ENCODE measurements at places on chromosomes 3 and 15. TPM values are rescaled to one million over a fixed set of nuclear protein-coding genes. Genes with fewer than 3 reads are reported as not detected.

Gene CCDC33
- not detected for total RNA-seq

- DNase-seq, result peak; percentile 11
- no peaks in the 10 kb centered on the region for H3K27me3 ChIP-seq
- no peaks in the 10 kb centered on the region for H3K36me3 ChIP-seq
- peaks cover 20% of the 10 kb centered on the region for H3K4me1 ChIP-seq
These were observed 27.7 kb downstream of the TRAK1 start for GRCh38 chr3:42118762-42119361.

DNA sequence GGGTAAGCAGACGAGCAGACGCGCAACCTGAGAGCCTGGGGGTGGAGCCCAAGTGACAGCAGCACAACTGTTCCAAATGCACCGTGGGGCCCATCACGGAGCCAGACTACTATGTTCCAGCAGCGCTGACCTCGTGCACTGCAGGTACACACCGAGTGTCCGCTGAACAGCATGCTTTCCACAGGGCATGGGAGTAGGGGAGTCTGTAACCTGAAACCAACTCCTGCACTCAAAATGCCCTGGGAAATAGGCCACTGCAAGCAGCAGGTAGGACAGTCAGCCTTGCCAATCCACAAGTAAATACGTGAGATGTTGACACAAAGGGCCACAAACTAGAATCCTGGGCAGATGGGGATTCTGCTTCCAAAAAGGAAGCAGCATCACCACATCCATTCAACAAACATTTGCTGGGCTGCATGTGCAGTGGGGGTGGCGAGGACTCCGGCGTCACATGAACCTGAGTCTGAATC lies 73.9 kb downstream of the TBC1D2B start:
- H3K27me3 ChIP-seq, result no peaks in the 10 kb centered on the region
- H3K4me1 ChIP-seq, result peaks cover 30% of the 10 kb centered on the region
- peak overlapping the region; percentile 92 for H3K27ac ChIP-seq
- no peak for DNase-seq
- H3K4me3 ChIP-seq, result no peak overlapping the region

GRCh38 chr3:194930377-194931204 lies 244.9 kb downstream of the FAM43A start:
- H3K4me3 ChIP-seq, result no peak overlapping the region
- H3K27me3 ChIP-seq, result peaks cover 19% of the 10 kb centered on the region

DNA sequence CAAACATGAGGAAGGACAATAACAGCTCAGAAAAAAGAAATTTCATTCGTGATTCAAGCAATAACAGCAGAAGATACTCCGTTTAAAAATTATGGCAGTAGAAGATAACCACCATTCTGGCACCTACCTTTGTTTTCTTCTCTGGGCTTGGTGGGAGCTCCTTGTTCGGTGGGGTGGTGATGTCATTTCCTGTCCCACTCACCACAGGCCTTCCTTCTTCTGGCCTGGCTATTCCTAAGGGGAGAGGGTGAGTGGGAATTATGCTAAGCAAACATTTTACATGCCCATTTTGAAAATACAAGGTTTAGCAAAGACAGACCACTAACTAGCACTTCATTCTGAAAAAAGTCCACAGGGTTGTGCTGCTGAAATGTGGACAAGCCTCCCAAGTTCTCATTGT lies 74.4 kb downstream of the DHX30 start:
- H3K27me3 ChIP-seq, result no peaks in the 10 kb centered on the region
- no peak overlapping the region for H3K4me3 ChIP-seq
- H3K27ac ChIP-seq, result no peak overlapping the region
- H3K36me3 ChIP-seq, result no peaks in the 10 kb centered on the region

Gene NR2E3
- not detected for total RNA-seq

Gene CCDC191
- 5.4 TPM for total RNA-seq

DNA sequence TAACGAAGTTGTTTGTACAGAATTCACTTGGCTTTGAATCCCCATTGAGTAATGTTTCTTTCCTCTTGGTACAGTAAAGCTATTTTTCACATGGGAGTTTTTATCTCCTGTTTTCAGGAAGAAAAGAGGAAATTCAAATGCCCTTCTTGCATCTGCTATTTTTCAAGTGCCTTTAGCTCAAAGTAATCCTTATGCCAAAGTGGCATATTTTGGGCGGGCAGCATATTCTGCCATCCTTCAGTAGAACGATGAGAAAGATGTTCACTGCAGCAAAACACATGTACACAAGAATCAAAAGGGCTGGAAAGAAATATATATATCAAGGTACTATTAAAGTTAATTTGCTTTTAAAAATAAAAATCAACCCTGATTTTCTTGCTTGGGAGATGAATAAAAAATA lies 5.3 kb upstream of the NSMCE3 start:
- peaks cover 10% of the 10 kb centered on the region for H3K4me1 ChIP-seq
- H3K4me3 ChIP-seq, result no peak overlapping the region
- H3K27me3 ChIP-seq, result peaks cover under 1% of the 10 kb centered on the region
- DNase-seq, result no peak
- H3K36me3 ChIP-seq, result no peaks in the 10 kb centered on the region
- no peak overlapping the region for H3K27ac ChIP-seq

- H3K4me3 ChIP-seq, result peak overlapping the region; percentile 71
- DNase-seq, result peak; percentile 42
- H3K36me3 ChIP-seq, result peaks cover 28% of the 10 kb centered on the region
- H3K27me3 ChIP-seq, result no peaks in the 10 kb centered on the region
- peaks cover 91% of the 10 kb centered on the region for H3K4me1 ChIP-seq
These were observed 7.3 kb downstream of the ARL6IP5 start for GRCh38 chr3:69092030-69092516.

DNA sequence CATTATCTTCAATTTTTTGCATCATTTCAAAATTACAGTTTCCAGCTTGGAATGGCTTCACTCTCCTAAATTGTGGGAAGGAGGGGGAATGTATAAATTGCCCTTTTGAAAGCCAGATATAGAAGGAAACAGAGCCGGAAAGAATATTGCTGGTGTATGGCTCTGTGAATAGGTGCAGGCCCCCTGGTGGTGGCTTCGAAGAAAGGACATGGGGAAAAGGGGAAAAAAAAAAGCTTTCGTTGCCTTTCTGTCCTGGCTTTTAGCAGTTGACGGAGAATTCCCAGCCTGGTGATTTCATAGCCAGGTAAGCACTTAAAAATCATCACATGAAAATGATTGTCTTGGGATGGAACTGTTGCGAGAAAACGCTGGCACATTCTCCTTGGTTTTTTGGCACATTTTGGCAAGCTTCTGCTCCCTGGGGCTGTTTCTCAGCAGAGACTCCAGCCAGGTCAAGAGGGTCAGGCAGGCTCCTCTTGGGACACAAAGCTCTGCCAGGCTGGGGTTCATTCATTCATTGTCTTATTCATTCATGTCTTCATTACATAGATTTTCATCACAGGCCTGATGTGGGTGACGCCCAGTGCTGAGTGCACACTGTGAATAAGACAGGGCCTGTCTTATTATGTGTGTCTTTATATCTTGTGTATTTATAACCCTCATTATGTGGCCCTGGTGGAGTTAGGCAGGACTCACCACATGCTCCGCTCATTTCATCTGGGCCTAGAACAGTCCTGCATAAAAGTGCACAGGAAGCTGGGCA lies 300.0 kb upstream of the TPM1 start:
- H3K4me3 ChIP-seq, result no peak overlapping the region
- H3K36me3 ChIP-seq, result no peaks in the 10 kb centered on the region
- no peaks in the 10 kb centered on the region for H3K4me1 ChIP-seq
- H3K27me3 ChIP-seq, result no peaks in the 10 kb centered on the region

- peaks cover 4% of the 10 kb centered on the region for H3K4me1 ChIP-seq
- H3K4me3 ChIP-seq, result no peak overlapping the region
- peak overlapping the region; percentile 88 for H3K27ac ChIP-seq
- H3K36me3 ChIP-seq, result peaks cover 2% of the 10 kb centered on the region
- H3K27me3 ChIP-seq, result no peaks in the 10 kb centered on the region
- DNase-seq, result no peak
These were observed 54.5 kb downstream of the TOP2B start for GRCh38 chr3:25610167-25610566.
